ENCODE measurements at places on chromosomes 16 and 17. TPM values are rescaled to one million over a fixed set of nuclear protein-coding genes. Genes with fewer than 3 reads are reported as not detected.

- H3K27me3 ChIP-seq: peaks cover under 1% of the 10 kb centered on the region
- H3K36me3 ChIP-seq: no peaks in the 10 kb centered on the region
- no peak overlapping the region for H3K4me3 ChIP-seq
- no peaks in the 10 kb centered on the region for H3K4me1 ChIP-seq
Observed at GRCh38 chr17:70327723-70328122, 158.4 kb downstream of the KCNJ2 start.

DNA sequence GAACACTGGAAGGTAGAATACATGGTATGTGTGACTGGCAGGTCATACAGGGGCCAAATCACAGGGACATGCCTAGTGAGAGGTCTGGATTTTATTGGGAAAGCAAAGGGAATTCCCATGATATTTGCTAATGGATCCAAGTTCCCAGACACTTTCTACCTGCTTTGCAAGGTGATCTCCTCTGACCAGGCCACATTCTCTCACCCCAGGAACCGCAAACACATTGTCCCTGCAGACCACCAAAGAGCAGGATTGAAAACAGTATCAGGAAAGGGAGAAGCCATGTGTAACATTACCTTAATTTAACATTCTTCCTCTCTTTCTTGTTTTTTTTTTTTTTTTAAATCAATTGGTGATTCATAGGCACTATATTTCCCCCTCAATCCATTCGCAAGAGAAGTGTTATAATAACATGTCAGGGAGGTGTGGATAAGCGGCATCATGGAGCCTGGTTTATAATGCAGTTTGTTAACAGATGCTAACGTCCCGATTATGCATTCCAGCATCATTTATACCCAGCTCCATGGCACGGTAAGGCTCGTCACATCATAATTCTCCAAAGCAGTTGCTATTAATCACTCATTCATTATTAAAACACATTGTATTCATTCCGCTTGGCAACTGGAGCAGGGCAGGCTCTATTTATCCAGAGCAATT lies 155.1 kb upstream of the CCL2 start:
- DNase-seq: no peak
- no peak overlapping the region for H3K27ac ChIP-seq
- H3K27me3 ChIP-seq: peaks cover 4% of the 10 kb centered on the region

The MYH11 gene
- not detected for total RNA-seq

The KRTAP17-1 gene
- total RNA-seq: not detected

The LRRC36 gene
- 0.90 TPM for total RNA-seq

Measured in activated CD8-positive, alpha-beta T cell treated with anti-CD3 and anti-CD28 coated beads for 36 hours (primary cell).